ENCODE measurements at places on chromosomes 1 and 21.
A peak's percentile ranks its signal among the peaks of the same experiment; 100 is the strongest.

GRCh38 chr1:116769994-116770393 is 15.8 kb downstream of the CD2 start:
- no peak for DNase-seq

DNA sequence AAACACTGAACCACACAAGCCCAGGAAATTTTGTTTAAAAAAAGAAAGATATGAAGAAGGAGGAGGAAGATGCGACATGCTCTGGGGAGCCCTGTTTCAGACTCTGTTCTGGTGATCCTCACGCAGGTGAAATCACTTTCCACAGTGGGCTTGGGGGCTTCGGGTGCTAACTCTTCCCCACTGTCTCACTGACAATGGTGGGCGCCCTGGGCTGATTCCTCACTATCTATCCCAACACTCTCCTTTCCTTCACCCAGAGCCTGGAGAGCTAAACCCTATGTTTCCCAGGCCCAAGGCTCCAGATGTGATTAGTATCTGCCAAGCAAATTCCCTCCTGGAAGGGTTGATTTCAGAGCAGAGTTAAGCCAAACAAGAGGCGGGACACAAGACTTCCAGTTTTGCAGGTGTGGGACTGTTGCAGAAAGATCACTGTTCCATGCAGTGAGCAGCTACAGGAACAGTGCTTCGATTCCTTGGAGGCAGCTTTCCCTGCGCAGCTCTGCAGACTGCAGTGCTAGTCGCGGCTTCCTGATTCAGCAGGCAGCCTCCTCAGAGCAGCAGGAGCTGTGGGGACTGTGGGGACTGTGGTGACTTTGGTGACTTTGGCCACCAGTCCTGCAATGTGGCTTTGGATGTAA is 168.3 kb downstream of the RHOU start:
- DNase-seq, result no peak

- DNase-seq, result no peak
These were observed 39.6 kb downstream of the PDE4B start for GRCh38 chr1:65832296-65832695.

- no peak for DNase-seq
These were observed 31.5 kb downstream of the PRKAA2 start for GRCh38 chr1:56676571-56677035.

- no peak for DNase-seq
These were observed 14.9 kb downstream of the CREG1 start for GRCh38 chr1:167538657-167539056.

- DNase-seq, result peak; percentile 69
These were observed 1.3 kb downstream of the DENND4B start for GRCh38 chr1:153945131-153945794.
